ENCODE measurements at places on chromosomes 16 and 17.

DNA sequence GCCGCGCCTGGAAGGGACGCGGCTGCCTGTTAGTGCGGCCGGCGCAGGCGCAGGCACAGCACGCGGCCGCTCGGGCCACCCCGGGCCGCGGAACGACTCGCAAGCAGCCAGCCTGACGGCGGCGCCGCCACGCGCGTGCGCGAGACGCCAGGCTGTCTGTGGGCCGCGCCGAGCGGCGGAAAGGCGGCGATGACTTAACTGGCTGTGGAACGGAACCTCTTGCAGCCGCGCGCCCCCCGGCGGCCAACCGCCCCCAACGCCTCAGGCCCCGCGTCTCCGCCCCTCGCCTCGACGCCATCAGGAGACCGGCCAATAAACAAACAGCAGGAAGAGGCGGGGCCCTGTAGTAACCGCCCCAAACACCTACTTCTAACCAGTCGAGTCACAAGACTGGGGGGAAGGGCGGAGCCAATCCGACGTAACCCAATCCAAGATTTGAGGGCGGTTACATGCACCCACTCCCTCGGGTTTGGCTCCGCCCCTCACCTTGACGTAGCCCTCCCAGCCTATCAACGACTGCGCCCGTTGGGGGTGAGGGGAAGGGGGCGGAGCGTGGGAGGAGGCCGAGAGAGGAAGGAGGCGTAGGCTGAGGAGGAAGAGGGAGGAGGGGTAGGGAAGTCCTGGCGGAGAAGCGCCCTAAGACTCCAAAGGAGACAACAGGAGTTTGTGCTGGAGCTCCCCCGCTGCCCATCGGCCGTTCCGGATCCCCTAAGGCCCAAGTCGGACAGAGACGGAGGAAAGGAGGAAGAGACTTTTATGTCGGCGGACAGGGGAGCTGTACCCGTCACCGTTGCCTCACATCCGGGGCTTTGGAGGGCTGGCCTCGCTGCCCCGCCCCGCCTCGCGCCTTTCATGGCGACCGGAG is at the start of gene FBRS:
FBRS (plus strand) TSS at position 566 of the 865 bp plus-strand sequence. CDS start 1,088 bp downstream, outside the sequence.
- DNase-seq: peak; percentile 100

- DNase-seq: no peak
Measured at GRCh38 chr16:9062301-9062700, 29.1 kb upstream of the HAPSTR1 start.

- no peak for DNase-seq
Measured at GRCh38 chr17:60252459-60252858, 102.7 kb downstream of the CA4 start.

- DNase-seq: no peak
Measured at GRCh38 chr17:9185688-9186284, 164.5 kb downstream of the NTN1 start.

- peak; percentile 43 for DNase-seq
Measured at GRCh38 chr17:42531455-42532354, 4.3 kb upstream of the NAGLU start.

DNA sequence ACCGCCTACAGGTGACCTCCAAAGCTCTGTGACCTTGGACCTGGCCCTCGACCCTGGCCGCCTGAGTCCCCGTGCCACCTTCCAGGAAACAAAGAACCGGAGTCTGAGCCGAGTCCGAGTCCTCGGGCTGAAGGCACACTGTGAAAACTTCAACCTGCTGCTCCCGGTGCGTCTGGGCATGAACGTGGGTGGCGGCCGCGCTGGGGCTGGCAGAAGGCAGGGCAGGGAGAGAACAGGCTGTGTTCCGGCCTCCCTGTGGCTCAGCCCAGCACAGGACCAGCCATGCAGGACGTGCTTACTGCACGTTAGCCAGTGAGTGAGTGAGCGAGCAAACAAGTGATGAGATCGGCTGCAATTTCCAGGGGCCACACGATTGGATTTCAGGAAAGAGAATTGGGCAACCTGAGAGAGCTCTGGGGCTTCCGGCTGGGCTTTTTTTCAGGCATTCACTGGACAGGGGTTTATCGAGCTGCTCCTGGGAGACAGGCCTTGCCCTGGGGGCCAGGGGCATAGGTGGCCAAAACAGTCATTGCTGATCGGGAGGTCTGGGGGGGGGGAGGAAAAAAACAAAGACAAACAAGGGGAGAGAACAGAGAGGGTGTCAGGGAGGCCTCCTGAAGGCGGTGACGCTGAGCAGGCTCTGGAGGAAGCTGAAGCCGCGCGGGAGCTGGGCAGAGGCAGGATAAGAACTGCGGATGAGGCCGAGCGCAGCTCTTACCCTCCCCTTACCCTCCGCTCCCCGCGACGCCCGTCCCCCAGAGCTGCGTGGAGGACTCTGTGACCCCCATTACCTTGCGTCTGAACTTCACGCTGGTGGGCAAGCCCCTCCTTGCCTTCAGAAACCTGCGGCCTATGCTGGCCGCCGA is 16.9 kb downstream of the ITGAX start:
- DNase-seq: no peak

- no peak for DNase-seq
Measured at GRCh38 chr16:50763211-50763610, 21.3 kb downstream of the CYLD start.

GRCh38 chr17:681738-682529 is 32.7 kb downstream of the VPS53 start:
- no peak for DNase-seq

- DNase-seq: no peak
Measured at GRCh38 chr17:76578376-76578775, 7.3 kb downstream of the ST6GALNAC2 start.

GRCh38 chr17:73834684-73835343 is 190.6 kb upstream of the SDK2 start:
- DNase-seq: no peak

DNA sequence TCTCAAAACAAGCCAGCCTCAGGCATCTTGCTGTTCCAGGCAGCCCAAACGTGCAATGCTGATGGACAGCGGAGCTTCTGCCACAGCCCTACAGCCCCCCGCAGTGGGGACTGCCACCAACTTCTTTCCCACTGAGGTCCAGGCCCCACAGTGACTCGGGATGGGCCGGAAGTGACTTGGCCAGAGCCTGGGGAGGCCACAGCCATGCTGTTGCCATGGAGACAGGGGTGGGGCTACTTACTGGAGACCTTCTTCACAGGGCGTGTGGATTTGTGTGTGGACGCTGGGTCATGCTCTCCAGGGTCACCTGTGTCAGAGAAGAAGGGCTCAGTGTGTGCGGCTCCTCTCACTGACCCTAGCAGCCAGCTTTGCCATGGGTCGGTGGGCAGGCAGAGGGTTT is 15.0 kb downstream of the TRIM25 start:
- no peak for DNase-seq

GRCh38 chr17:58576679-58577367 is 62.4 kb upstream of the MTMR4 start:
- no peak for DNase-seq

DNA sequence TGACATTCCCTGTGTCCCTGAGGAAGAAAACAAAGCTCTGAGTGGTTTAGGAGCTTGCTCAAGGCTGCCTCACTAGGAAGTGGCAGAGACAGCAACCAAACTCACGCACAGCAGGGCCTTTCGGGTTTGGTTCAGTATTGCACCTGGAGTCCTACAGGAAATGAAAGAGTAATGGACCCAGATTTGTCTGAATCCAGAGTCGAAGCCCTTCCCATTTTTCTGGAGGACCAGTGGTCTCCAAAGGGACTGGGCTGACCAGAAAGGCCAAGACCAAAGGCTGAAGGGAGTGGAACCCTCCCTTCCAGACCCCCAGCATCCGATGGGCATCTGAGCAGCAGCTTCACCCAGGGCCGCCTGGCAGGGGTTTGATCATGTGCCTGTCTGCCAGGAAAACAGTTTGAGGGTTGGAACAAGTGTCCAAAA is 85.5 kb upstream of the RPL38 start:
- no peak for DNase-seq

DNA sequence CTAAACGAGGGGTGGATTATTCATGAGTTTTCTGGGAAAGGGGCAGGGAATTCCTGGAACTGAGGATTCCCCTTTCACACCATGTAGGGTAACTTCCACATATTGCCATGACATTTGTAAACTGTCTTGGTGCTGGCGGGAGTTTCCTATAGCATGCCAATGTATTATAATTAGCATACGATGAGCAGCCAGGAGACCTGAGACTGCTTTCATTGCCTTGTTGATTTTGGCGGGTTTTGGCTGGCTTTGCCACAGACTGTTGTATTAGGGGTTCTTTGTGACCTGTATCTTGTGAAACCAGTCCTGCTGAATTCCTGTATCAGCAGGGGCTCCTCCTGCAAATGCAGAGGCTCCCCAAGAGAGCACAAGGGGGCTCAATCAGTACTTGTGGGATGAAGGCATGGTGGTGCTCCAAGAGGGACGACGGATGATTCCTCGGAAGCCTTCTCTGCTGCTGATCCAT is 104.4 kb upstream of the CACNG5 start:
- no peak for DNase-seq

GRCh38 chr16:57519796-57520360 is 16.5 kb downstream of the CCDC102A start:
- DNase-seq: peak; percentile 65

DNA sequence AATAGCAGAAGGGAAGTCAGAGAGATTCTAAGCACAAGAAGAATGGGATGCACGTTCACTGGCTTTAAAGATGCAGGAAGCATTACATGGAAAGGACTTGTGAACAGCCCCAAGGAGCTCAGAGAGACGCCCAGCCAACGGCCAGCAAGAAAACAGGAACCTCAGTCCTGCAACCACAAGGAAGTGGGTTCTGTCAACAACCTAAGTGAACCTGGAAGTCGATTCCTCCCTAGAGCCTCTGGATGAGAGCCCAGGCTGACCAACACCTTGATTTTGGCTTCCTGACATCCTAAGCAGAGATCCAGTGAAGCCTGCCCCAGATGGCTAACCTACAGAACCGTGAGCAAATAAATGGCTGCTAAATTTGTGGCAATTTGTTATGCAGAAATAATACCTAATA is 24.5 kb downstream of the GPR142 start:
- DNase-seq: no peak

- no peak for DNase-seq
Measured at GRCh38 chr17:77854083-77854758, 104.3 kb upstream of the TNRC6C start.

GRCh38 chr16:13178318-13178717 is 276.9 kb downstream of the SHISA9 start:
- DNase-seq: no peak

GRCh38 chr16:58031016-58031800 is 5.7 kb downstream of the MMP15 start:
- no peak for DNase-seq

DNA sequence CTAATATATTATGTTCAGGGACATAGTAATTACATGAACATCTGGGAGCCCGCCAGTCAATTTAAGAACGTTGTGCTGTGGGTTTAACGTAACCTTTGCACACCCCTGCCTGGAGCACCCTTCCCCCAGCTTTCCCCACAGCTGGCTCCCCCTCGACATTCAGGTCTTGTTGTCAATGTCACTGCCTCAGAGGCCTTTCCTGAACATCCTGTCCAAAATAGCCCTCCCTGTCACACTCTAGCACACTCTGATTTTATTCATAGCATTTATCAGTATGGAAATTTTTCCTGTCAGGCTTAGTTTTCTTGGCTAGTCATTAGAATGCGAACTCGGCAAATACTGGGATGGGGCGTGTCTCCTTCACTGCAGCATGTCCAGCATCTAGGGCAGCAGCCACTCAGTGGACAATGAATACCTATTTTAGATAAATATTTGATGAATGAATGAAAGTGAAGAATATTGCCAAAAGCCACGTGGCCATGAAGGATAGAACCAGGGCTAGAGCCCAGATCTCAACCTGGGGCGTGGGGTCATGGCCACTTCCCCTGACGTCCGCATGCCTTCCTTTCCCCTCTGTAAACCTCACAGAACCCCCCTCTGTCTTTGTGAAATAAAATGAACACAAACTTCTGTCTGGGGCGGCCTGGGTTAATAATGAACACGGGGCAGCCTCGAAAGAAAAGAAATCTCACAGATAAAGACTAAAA is 10.5 kb downstream of the PIK3R6 start:
- no peak for DNase-seq

- no peak for DNase-seq
Measured at GRCh38 chr17:58279016-58279711, 1.6 kb downstream of the MPO start.

- no peak for DNase-seq
Measured at GRCh38 chr16:27778926-27779570, 229.1 kb downstream of the KATNIP start.

DNA sequence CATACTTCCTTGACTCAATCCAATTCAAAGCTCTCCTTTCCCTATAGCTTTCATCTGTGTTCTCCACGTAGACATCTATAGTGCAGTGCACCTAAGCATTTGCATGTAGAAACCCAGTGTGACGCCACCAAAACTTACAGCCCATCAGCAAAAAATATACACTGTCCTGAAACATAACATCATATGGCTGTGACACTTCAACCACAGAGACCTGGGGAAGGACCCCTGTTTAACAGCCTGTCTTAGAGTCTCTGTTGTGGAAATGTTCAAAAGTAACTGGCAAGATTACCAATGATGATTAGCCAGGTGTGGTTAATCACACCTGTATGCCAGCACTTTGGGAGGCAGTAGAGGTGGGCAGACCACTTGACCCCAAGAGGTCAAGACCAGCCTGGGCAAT is 22.2 kb downstream of the GSPT1 start:
- no peak for DNase-seq

GRCh38 chr17:49554694-49555494 is 20.8 kb upstream of the NXPH3 start:
- no peak for DNase-seq

- DNase-seq: no peak
Measured at GRCh38 chr17:35051183-35051578, 12.3 kb downstream of the RFFL start.

GRCh38 chr17:64357191-64357981 is 33.3 kb downstream of the PECAM1 start:
- DNase-seq: no peak

DNA sequence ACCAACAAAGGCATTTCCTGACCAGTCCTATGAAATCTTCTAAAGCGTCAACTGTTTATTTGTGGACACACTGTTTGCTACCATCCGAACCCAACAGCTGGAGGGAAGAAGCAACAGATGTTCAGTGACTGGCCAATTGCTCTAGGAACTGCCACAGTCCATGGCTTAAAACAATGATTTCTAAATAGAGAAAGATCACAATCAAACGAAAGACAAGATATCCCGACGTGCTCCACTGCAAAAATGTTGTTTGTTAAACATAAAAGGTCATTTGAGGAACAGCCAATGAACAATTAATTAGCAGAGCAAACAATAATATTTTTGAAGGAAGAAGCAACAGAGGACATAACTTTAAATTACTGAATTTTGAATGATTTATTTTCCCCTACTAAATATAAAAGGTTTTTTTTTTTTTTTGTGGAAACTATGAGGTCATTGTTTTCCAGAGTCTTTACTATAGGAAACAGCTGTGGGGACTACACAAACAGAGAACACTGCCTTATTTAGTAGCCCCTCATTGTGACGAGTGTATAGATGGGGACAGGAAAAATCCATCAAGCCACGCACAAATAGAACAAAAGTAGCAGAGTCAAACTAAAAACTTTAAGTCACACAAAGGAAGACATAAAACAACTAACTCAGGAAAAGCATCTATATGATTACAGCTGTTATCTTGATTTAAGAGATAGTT is 17.2 kb downstream of the USP31 start:
- no peak for DNase-seq

Data from stimulated activated CD4-positive, alpha-beta T cell treated with anti-CD3 and anti-CD28 coated beads, TNF-alpha, amount 100 ng/mL, for 48 hours (primary cell).